Stimulated activated CD8-positive, alpha-beta memory T cell treated with anti-CD3 and anti-CD28 coated beads, Interleukin-12 subunit alpha, Interleukin-12 subunit beta, amount 100 ng/mL, for 4 hours (primary cell): ENCODE measurements at places on chromosomes 6 and 20.

DNA sequence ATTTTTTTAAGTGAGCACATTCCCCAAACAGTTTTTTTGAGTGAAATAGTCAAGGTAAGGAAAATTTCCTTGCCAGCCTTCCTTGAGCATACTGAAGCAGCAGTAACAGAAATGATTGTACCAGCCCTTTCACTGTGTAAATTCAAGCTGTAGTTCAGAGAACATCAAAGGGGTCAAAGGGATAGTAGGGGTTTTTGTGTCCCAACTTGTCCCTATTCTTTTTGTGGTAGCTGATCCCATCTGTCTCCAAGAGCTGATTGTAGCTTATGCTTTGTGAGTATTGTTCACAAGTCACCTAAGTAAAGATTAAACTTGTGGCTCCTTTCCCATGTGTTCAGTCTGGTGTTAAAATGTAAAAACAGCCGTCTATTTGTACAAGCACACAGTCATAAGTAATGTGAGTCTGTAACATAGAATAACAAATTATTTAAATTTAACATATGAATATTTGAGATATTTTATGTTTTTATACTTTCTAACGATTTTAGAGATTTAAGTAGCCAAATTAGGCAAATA is 185.0 kb downstream of the CENPW start:
- no peak for DNase-seq

GRCh38 chr6:114033606-114034005 is 62.7 kb upstream of the HDAC2 start:
- no peak for DNase-seq

DNA sequence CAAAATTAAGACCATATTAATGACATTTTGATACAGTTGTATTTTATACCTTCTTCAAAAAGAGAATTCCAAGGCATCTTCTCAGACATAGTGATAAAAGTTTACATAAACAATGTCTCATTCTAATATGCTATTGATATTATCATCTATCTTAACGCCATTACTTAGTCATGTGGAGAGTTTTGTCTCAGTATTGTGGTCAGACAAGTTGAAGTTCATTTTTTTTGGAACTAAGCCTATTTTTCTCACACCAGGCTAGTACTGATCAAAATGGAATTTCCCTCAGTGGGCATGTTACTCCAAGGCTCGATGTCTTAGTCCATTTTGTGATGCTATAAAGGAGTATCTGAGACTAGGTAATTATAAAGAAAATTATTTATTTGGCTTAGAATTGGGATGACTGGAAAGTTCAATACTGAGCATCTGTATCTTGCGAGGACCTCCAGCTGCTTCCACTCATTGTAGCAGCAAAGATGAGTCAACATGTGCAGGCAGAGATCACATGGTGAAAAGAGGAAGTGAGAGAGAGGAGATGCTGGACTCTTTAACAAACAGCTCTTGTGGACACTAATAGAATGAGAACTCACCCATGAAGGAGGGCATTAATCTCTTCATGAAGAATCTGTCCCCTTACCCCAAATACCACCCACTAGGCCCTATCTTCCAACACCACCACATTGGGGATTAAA is 825.5 kb upstream of the MANEA start:
- DNase-seq, result no peak

GRCh38 chr6:88013015-88013414 is 34.6 kb upstream of the SPACA1 start:
- no peak for DNase-seq
